Glutamatergic neuron (in vitro differentiated cells): ENCODE measurements at places on chromosomes 12 and 14. TPM values are rescaled to one million over a fixed set of nuclear protein-coding genes. Genes with fewer than 3 reads are reported as not detected.

DNA sequence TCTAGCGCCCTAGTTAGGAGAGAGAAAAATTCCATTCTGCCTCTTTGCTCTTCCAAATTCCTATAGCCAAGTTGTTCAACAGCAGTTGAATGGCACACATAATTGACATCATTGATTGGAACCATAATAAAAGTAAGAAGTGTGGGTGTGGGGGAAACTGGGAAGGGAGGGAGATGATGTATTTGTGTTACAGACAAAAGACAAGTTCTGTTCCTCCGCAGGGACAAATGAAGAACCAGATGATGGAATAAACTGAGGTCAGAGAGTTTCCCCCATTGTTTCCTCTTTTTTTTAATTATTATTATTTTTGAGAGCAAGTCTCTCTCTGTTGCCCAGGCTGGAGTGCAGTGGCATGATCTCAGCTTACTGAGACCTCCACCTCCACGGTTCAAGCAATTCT, 34.9 kb downstream of the GDF11 start:
- DNase-seq: no peak

- DNase-seq: no peak
Observed at GRCh38 chr12:62604871-62605270, 138.2 kb downstream of the MON2 start.

- no peak for DNase-seq
Observed at GRCh38 chr14:75578786-75579337, 442 bp downstream of the FLVCR2 start.

DNA sequence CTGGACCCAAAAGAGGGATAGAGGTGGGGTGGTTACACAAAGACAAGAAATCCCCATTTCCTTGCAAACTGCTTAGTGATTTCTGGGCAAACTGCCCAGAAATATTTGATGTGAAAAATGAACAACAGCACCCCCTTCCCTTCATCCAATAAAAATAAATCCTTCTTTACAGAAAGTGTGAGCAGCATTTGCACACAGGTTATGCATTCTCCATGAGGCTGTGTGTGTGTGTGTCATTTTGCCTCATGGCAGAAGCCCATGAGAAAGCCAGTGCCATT, 17.2 kb upstream of the NRXN3 start:
- DNase-seq: no peak

The CLECL1 gene
- not detected for total RNA-seq

The REM2 gene
- total RNA-seq: 73.2 TPM

The KRT2 gene
- total RNA-seq: not detected

The RAD9B gene
- 0.49 TPM for total RNA-seq
